ENCODE measurements at places on chromosomes 3 and 15. TPM values are rescaled to one million over a fixed set of nuclear protein-coding genes. Genes with fewer than 3 reads are reported as not detected.
A peak's percentile ranks its signal among the peaks of the same experiment; 100 is the strongest.

- DNase-seq, result no peak
Observed at GRCh38 chr3:86801921-86802320, 189.0 kb downstream of the VGLL3 start.

DNA sequence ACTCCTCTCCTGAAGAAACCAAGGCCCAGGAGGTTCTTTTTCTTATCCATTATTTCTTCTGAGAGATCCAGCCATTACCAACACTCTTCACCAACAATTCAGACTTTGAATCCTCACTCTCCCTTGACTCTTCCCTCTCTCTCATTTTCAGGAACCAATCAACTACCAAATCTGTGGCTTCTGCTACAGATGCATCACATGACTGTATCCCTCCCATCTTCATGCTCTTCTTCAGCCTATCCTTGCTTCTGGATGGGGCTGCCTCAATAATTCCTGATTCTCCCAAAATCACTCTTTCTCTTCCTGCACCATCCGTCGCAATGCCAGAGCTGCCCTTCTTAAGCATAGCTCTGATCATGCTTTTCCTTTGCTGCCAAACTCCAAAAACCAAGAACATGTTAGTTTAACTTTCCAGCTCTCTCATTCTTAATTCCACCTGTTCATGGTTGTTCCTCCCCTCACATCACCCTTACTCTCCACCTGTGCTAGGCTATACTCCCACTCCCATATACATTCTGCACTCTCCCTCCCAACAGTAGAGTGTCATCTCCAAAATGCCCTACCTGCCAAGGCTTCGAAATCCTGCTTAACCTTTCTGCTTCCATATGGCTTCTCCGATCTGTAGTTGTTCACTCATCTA is 13.5 kb downstream of the PLD1 start:
- no peak for DNase-seq

DNA sequence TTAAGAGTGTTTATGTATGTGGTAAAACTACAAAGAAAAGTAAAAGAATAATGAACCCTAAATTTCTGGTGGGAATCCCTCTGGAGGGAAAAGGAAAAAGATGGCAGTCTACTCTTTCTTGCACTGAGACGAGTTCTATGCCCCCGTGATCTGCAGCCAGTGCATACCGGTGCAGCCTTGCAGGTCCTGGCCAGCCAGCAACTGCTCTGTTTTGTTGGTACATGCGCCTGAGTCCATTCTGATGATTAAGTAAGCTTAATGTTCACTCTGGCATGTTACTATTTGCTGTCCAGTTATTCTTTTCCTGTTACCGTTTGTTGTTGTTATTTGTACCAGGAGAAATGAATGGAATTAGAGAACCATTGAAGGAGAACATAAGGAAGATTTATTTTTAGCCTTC is 95.1 kb upstream of the TMC3 start:
- no peak for DNase-seq

- no peak for DNase-seq
Observed at GRCh38 chr15:101056366-101057334, 137.5 kb downstream of the LRRK1 start.

DNA sequence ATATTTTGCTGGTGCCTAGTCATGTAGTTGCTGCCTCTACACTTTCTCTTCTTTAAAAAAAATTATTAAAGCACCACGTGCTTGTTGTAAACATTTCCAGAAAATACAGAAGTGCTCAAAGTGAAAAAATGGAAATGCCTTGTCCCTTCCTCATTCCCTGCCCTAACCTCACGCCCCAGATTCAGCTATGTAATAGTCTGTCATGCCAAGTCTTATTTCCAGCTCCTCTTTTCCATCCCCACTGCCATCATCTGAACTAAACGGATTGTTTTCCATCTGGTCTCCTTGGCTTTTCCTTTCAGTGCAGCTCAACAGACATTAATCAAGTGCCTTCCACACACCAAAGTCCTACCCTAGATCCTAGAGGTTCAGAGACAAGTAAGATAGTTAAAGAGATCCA is 15.5 kb downstream of the ZNF774 start:
- DNase-seq, result peak; percentile 42

- DNase-seq, result no peak
Observed at GRCh38 chr3:15667484-15667883, 65.9 kb downstream of the BTD start.

DNA sequence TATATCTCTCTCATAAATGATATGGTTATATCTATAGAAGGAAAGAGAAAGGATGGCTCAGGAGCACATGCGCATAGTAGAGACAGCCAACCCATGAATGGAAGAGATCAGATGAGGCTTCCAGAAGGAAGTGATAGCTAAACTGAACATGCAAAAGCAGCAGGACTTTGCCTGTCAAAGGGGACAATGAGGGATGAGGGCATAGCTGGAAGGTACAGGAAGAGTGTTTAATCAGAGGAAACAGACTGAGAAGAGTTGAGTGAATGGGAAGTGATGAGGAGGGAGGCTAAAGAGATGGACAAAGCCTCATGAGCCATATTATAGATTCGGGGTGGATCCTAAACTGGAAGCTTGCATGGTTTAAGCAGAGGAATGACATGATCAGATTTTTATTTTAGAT is 26.5 kb upstream of the VEPH1 start:
- DNase-seq, result no peak

GRCh38 chr15:69305933-69306568 is 7.3 kb downstream of the PAQR5 start:
- DNase-seq, result no peak

DNA sequence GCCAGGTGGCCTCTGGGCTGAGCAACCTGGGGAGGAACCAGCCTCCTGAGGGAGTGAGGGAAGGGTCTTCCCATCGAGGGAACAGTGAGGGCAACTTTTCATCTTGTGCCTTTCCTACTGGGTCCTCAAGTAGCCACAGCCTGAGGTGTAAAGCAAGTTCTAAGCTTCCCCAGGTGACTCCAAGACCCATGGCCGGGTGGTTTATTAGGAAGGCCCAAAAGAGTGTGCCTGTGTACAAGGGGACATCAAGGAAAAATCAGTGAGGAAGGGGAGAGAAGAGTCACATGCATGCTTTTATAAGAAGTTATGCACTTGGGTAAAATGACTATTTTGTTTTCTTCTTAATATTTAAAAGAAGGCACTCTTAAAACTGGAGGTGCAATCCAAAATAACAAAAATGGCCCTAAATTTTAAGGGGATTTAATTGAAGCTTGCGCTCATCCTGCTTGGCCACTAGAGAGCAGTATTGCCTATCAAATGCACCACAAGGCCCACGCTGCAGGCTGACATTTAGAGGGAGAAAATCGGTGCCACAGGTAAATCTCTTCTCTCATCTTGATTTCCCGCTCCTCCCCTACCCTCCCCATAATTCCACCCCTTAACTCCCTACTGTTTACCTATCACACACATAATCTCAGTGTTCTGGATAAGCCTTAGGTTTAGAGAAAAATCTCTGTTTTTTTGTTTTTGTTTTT is 6.7 kb downstream of the NANOGP8 start:
- DNase-seq, result peak; percentile 69

GRCh38 chr3:140128631-140129030 is 193.6 kb downstream of the CLSTN2 start:
- no peak for DNase-seq

The ROPN1 gene
- total RNA-seq, result not detected

The SNX22 gene
- 8.3 TPM for total RNA-seq

The SSUH2 gene
- 0.91 TPM for total RNA-seq

The PLOD2 gene
- total RNA-seq, result 26.2 TPM

The ST6GAL1 gene
- total RNA-seq, result 32.5 TPM

The RARB gene
- total RNA-seq, result 11.6 TPM

The RBP2 gene
- not detected for total RNA-seq

The ZFYVE19 gene
- total RNA-seq, result 15.4 TPM

Measured in cerebellum (tissue), 4 donors.